CD8-positive, alpha-beta memory T cell (primary cell): ENCODE measurements at places on chromosomes 7 and 10. TPM values are rescaled to one million over a fixed set of nuclear protein-coding genes. Genes with fewer than 3 reads are reported as not detected.

DNA sequence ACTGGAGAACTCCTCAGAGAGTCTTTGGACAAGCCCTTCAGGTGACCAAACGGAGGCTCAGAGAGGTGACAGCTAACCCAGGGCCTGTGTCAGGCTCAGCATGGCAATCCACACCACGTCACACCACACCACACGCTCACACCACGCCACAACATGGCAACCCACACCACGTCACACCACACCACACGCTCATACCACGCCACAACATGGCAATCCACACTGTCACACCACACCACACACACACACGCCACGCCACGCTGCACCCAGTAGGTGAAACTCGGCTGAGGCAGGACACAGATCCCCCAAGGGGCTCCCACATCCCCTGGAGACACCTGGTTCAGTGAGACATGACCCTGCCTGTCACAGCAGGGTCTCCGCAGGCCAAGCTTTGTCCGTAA is 107.3 kb downstream of the PDGFA start:
- no peak for DNase-seq

Gene LIPJ
- total RNA-seq = not detected

GRCh38 chr10:6678211-6678803 is 98.2 kb upstream of the PRKCQ start:
- peak; percentile 53 for DNase-seq

Gene ASIC3
- 3.6 TPM for total RNA-seq

Gene NPFFR1
- not detected for total RNA-seq

GRCh38 chr7:84700563-84701370 is 486.1 kb downstream of the SEMA3D start:
- no peak for DNase-seq

GRCh38 chr7:20290505-20291111 is 40.1 kb upstream of the ITGB8 start:
- DNase-seq = no peak

Gene CFTR
- not detected for total RNA-seq

- no peak for DNase-seq
These were observed 5.0 kb upstream of the GSAP start for GRCh38 chr7:77420986-77421672.

DNA sequence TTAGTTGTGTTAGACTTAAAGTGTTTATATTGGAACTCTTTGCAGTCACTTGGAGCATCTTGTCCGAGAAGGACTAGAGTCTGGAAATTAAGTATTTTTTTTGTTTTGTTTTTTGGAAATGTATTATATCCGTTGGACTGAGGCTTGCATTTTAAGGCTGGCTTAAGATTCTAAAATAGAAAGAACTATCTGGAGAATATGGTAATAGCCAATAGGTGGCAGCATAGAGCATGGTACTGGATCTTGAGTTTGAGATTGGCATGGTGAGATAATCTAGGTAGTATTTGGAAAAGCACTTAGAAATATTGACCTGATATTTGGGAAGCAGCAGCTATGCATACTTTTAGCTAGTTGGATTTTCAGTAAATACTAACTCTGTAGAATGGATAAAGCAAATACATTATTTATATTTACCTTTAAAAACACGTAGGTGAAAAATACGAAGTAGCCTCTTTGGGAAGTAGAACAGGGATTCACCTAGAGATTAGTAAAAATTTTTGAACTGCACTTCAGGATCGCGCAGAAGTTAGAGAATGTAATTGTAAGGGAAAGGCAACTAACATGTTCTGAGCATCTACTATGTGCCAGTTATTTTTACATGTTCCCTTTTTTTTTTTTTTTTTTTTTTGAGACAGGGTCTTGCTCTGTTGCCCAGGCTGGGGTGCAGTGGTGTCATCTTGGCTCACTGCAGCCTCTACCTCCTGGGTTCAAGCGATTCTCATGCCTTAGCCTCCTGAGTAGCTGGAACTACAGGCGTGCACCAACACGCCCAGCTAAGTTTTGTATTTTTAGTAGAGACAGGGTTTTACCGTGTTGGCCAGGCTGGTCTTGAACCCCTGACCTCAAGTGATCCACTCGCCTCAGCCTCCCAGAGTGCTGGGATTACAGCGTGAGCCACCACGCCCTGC is 78.6 kb downstream of the LCOR start:
- DNase-seq = no peak

DNA sequence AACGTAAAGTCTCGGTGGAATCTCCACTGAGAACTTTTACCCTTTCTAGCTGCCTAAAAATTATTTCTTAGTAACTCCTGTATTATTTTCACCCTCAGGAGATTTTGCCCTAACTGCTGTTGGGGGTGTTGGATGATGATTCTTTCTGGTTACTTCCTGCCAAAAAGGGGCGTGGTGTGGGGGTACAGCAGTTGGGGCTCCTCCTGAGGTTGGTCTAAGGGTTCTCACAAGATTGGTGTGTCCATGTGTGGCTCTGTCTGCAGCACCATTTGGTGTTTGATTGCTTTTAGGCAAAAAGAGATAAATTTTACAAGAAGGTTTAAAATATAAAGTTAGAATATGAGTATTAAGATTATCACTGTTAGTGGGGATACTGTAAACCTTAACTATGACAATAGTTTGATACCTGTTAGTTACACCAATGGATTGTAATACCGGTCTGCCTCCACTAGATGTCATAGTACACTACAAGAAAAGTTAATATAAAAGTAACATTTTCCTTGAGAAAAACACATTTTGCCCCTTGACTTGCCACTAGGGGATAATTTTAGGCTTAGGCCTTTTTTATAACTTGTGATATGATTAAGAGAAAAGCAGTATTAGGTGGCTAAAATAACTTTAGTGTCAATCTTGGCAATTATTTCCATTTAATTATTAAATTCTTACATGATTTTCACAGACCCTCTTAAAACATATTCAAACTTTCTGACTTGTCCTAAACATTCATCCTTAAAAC is 928.7 kb downstream of the IPMK start:
- DNase-seq = no peak

DNA sequence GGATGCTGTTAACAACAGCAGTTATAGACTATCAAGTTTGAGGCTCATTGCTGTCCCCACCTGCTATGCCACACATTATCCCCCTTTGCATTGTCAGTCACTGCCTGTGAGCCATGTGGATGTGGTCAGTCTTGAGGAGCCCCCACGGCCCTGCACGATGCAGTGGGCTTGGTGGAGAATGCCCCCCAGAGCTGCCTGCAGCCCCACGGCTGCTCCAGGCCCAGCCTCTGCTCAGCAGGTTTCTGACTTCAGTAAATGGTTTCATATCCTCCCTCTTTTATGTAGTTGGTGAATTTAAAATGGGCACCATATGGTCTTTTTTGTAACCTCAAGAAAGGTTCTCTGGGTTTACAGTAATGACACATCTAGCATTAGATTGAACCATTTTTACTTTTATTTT is 164.1 kb downstream of the EBF3 start:
- no peak for DNase-seq

Gene ASB13
- 6.8 TPM for total RNA-seq

- DNase-seq = no peak
These were observed 42.3 kb upstream of the PSAP start for GRCh38 chr10:71893258-71893815.

DNA sequence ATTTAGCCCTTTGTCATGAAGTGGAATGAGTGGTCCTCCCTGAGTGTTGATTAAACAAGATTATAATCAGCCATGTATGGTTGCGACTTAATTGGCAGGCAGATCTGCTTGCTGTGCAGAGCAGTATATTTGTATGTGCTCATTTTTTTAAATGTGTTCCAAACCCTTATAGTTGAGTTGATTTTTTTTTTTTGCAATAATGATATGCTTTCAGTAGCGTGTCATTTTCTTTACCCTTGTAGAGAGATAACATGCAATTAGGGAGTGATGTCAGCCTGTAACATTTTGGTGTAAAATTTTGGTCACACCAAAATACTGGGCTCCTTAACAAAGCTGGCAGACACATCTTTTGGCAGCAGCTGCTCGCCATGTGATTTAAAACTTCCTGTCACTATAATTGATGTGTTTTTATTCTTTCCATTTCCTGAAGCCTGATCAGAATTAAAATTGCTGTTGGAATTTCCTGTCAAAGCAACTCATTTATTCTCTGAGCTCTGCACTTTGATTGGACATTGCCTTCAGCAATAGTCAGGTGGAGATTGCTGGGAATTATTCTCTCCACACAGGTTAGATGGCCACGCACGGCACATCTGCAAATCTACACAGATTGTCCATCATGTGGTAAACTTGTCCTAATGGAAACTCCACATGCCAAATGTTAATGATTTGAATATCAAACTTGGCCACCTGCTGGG is 125.3 kb downstream of the DYNC1I1 start:
- no peak for DNase-seq

GRCh38 chr7:136016649-136017395 is 39.7 kb upstream of the MTPN start:
- no peak for DNase-seq

Gene NME8
- not detected for total RNA-seq

Gene TAS2R41
- not detected for total RNA-seq

DNA sequence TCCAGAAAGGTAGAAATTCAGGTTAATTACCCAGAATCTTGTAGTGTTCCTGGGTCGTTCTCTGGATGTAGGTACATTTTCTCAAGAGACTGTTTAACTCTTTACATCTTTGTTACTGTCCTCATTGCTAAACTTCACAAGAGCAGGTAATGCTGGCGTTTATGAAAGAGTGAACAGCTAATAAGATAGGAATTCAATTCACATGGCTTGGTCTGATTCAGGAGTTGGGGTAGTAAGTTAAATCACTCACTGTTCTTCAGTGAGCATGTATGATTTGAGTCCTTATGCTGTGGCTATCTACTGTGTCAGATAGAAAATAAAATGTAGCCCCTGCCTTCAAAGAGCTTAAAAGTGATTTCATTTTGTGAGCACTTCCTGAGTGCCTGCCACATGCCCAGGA is 480.0 kb downstream of the LRMDA start:
- no peak for DNase-seq

DNA sequence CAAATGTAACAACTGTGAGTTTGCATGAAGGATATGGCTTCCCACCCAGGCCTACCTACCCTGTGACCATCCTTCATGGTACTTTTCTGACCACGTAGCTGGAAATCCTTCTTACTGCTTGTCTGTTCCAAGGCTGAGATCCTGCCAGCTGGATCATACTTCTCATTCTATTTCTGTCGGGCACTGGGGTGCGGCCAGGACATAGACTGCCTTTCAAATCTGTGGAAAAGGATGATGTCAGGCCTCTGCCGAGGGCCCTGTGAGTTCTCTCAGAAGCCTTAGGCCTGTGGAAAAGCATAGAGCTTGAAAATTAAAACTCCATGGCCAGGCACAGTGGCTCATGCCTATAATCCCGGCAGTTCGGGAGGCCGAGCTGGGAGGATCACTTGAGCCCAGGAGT is 10.0 kb downstream of the VWC2 start:
- DNase-seq = no peak

DNA sequence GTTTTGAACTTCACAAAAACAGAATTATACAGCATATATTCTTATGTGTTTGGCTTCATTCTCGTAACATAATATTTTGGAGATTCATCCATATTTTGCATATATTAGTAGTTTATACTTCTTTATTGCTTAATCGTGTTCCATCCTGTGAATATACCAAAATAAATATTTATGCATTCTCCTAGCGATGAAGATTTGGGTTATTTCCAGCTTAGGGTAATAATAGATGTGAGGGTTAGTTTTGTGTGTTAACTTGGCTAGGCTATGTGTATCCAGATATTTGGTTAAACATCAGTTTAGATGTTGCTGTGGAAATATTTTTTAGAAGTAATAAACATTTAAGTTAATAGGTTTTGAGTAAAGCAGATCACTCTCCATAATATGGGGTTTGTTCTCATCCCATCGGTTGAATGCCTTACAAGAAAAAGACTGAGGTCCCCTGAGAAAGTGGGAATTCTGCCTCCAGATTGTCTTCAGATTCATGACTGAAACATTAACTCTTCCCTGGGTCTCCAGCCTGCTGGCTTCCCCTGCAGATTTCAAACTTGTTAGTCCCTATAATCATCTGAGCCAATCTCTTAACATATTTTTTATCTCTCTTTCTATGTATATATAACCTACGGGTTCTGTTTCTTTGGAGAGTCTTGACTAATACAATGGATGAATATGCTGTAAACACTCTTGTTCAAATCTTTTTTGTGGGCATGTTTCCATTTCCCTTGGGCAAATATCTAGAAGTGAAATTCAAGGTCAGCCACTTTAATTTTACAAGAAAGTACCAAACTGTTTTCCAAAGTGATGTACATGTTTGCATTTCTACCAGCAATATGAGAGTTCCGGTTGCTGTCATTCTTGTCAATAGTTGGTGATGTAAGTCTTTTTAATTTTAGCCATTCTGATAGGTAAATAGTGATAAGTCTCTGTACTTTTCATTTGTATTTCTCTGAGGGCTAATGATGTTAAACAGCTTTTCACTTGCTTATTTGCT is 48.7 kb downstream of the PDK4 start:
- DNase-seq = no peak

Gene LYZL1
- total RNA-seq = not detected

GRCh38 chr10:119327096-119327745 is 119.8 kb downstream of the GRK5 start:
- DNase-seq = no peak

DNA sequence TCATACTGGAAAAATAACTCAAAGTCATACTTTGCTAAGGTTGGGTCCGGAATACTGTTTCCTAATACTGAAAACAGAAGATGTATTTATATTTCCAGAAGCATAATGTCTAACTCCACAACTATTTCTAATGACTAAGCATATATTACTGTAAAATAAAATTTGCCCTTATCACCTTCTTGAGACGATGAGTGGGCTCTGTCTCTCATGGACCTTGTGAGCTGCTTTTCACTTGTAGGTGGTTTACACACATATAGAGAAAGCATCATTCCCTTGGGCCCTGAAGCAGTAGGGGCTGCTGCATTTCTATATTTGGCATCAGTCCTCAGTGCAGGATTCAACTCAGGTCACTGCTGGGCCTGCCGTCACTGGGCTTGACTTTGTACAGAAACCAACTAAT is 10.7 kb upstream of the FAM13C start:
- no peak for DNase-seq

GRCh38 chr10:131944412-131944811 is 37.3 kb downstream of the BNIP3 start:
- no peak for DNase-seq

Gene ZNF503
- total RNA-seq = 0.07 TPM

GRCh38 chr10:33098951-33099663 is 141.1 kb upstream of the ITGB1 start:
- DNase-seq = no peak

- DNase-seq = no peak
These were observed 9.2 kb upstream of the TRUB1 start for GRCh38 chr10:114928818-114929217.

GRCh38 chr10:69643779-69644657 is 14.0 kb downstream of the FAM241B start:
- DNase-seq = no peak

GRCh38 chr10:95476469-95477174 is 84.5 kb downstream of the SORBS1 start:
- DNase-seq = no peak

DNA sequence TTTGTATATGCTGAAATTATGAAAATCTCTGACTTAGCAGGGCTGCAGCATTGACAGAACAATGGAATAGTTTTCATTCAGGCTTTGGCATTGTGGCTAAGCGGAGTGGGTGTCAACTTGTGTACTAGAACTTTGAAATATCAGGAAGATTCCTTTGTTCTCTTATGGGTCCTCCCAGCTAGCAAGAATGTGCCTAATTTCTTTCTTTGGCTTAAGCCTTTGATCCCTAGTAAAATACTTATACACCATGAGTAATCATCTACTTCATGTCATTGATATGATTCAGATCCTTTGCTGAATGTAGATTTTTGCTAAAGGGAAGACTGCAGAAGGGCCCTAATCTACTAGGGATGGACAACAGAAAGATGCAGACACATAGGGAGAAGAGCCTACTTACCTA is 6.2 kb downstream of the AVL9 start:
- DNase-seq = no peak

- DNase-seq = no peak
These were observed 453.5 kb upstream of the SEMA3A start for GRCh38 chr7:84647797-84648757.
